Stimulated activated CD4-positive, alpha-beta T cell treated with anti-CD3 and anti-CD28 coated beads, TNF-alpha, amount 100 ng/mL, for 1 hour (primary cell): ENCODE measurements at places on chromosomes 11 and 22.

DNA sequence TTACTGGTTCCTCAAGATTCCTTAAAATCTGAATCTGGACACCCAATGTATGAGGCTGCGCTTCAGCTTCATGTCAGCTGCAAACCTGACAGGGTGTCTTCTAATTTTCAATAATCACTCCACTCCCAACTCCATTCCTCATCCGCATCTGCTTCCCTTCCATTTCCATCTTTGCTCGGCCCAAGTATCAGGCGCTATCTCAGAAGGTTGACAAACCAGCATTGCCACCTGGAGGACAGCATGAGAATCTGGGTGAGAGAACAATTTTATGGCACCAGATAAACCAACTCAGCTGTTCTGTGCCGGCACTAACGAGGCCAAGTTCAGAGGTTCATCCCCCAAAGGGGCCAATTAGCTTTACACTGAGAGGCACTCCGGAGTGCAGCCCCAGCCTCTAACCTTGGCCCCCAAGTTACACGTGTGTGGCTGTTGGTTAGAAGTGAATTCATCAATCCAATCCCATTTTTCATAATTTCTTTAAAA lies 79.1 kb upstream of the LMO2 start:
- DNase-seq: no peak

DNA sequence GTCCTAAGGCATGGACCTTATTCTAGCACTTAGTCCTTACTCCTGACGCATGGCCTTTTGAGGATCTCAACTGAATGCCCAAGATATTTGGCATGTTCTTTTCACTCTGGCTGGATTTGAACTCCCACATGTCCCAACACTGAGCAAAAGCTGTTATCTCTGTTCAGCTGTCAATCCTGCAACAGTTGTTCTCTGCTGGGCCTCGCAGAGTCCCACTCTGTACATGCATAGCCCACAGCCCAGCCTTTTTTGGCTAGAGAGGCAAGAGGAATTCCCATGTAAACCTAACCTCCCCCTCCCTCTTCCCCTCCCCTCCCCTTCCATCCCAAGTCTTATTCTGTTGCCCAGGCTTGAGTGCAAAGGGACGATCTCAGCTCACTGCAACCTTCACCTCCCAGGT lies 21.8 kb upstream of the DRG1 start:
- no peak for DNase-seq

- no peak for DNase-seq
These were observed 86.0 kb downstream of the CCDC81 start for GRCh38 chr11:86460461-86461385.

- no peak for DNase-seq
These were observed 663 bp upstream of the LARGE2 start for GRCh38 chr11:45921561-45922424.

DNA sequence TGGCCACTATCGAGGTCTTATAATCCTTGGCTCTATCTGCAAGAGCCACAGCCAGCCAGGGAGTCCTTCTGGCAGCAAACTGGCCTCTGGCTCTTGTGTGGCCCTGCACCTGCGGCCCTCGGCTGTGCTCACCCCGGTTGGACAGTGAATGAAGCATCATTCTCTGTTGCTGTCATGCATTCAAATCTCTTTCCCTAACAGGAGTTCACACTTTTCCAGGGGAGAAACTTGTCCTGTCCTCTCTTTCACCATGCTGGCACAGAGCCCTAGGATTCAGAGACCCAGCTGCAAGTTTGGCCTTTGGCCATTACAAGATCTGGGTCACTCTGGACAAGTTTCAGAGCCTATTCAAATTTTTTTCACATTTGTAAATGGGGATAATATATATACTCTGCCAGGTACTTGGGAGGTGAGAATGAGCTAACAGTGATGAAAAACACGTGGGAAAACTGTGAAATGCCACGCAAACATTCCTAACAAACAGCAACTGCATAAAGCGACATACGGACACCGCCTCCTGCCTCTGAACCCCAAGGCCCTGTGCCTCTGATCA lies 34.2 kb downstream of the TMEM184B start:
- no peak for DNase-seq

- DNase-seq: no peak
These were observed 122.1 kb upstream of the TTC12 start for GRCh38 chr11:113192121-113192925.

GRCh38 chr11:123238297-123238696 lies 43.2 kb upstream of the CLMP start:
- DNase-seq: no peak

- no peak for DNase-seq
These were observed 10.0 kb downstream of the SDF2L1 start for GRCh38 chr22:21652010-21652546.

- no peak for DNase-seq
These were observed 146.0 kb downstream of the PARVA start for GRCh38 chr11:12523180-12523924.

DNA sequence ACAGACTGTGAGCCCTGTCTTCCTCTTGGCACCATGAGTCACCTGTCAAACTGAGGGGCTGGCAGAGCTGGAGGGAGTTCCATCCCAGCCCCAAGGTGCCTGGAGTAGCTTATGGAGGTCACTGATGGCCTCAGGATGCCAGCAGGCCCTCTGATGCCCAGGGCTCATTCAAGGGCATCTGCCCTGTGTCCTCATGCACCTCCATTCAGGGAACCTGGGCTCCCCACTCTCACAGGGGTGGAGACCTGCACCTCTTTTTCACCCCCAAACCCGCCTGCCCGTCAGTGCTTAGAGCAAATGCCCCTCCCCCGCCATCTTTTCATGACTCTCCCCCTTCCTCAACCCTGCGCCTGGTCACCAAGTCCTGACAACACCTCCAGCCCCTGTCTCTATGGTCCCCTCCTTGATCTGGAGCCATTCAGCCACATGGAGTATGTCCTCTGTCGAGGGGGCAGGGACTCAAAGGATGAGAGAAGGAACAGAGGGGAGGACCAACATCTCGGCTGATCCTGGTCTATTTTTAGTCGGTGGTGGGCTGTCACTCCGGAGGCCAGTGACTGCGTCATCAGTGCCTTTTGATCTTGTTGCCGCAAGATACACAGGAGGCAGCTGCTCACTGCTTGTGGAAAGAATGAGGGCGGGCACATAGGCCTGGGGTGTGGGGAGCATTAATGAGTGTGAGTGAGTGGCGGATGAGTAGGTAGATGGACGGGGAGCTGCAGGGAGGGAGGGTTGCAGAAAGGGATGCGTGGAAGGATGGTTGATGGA lies 72.2 kb downstream of the CDKN1C start:
- DNase-seq: no peak

DNA sequence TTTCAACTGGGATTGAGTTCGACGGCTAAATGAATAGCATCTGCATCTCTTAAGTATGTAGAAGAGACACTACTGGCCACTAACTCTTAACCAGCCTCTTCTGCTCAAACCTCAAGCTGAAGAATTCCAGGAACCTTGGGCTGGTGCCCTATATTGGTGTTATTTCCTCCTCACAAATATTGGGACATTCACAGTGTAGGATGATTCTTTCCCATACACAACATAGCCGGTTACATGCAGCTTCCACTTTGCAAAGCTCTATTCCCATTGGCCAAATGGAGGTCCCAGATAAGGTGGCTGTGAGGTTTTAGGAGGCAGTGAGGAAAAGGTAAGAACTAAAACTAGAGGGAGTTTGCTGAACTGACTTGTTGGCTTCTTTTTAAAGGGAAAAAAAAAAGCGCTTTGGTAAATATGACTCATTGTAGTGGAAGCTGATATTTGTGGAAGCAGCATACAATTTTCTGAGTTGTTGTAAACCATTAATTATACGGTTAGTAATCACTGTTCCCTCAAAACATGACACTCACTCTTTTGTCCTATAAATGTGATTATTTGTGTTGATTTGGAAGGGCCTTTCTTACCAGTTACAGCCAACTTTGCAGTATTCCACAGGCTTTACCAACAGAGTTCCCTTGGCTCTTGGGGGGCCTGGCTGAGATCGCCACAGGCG lies 17.6 kb downstream of the C22orf31 start:
- no peak for DNase-seq

DNA sequence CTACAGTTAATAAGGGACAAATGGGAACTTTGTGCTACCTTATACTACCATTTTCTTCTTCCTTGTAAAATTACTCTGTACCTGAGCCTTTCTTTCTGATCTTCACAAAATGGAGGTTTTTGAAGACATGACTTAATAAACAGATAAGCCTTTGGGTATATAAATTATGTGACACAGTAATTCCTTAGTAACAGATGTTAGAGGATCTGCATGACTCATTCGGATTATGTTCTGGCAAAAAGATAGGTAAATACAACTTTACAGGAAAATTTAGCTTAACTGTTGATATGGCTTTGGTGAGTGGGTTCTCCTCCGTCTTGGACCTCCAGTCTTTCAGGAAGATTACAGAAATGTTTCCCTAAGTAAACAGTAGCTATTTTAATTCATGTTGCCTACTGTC lies 61.8 kb downstream of the BID start:
- DNase-seq: no peak

- no peak for DNase-seq
These were observed 352.4 kb upstream of the FAT3 start for GRCh38 chr11:91872243-91872642.

DNA sequence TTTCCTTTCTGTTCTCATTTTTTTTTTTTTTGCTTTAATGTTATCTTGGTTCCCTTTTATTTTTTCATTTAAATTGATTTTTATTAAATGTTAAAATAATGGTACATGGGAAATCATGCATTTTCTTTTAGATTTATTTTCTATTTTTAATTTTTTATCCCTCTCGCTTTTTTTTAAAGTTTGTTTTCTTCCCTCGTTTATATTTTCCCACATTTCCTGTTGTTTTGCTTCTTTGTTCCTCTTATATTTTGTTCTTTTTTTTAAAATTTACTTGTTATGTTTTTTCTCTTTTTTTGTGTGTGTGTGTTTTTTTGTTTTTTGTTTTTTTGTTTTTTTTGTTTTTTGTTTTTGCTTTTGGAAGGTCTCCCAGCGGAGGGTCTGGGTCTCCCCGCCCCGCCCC lies 34.9 kb upstream of the EIF3D start:
- DNase-seq: no peak

GRCh38 chr11:69210310-69211035 lies 54.7 kb downstream of the SMIM38 start:
- DNase-seq: no peak

DNA sequence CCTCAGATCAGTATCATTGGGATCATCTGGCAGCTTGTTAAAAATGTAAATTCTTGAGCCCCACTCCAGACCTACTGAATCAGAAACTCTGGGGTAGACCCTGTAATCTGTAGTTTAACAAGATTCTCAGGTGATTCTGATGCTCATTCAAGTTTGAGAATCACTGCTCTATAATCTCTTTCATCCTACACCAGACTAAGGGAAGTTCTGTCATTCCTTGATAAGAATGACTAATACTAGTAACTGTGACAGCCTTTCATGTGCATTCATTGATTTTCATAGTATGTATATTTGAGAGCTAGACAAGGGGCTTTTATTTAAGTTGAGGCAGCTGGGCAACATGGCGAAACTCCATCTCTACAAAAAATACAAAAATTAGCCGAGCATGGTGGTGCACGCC lies 30.0 kb downstream of the NAT10 start:
- DNase-seq: no peak

DNA sequence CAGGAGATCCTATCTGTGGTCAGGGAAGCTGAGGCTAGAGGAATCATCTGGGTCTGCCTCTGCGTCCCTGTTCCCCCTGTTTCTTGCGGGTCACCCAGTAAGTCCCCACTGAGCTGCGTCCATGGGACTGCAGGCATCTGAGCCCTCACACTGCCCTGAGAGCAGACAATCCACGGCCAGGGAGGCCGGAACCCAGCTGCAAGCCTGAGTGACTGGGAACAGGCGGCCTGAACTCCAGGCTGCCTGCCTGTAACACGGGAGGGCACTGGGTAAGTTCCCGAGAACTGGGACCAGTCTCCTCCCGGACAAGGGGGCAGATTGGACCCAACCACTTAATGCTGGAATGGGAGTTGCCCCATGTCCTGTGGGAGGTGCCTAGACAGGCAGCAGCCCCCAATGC lies 727.4 kb downstream of the BRD1 start:
- no peak for DNase-seq

- DNase-seq: no peak
These were observed 56.9 kb downstream of the ATG16L2 start for GRCh38 chr11:72871119-72871518.

GRCh38 chr11:35586222-35586621 lies 32.0 kb upstream of the FJX1 start:
- DNase-seq: no peak

DNA sequence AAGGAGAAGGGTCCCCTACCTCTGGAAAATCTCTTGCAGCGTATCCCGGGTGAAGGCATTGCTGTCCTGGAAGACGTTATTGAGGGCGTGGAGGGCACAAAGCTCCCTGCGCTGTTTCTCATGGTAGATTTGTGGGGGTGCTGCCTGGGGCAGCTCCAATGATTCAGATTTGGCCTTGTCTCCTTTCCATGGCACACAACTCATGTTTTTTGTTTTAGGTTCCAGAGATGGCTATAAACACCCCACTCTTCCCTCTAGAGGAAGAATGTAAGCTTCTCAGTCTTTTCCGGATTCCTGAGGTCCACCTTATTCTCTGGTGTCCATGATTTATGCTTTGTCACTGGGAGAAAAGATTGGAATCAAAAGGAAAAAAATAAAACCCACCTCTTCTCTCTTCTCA lies 959 bp downstream of the JOSD1 start:
- no peak for DNase-seq

- peak; percentile 66 for DNase-seq
These were observed 14.6 kb upstream of the MIAT start for GRCh38 chr22:26642465-26643417.

- DNase-seq: no peak
These were observed 802.3 kb downstream of the CNTN5 start for GRCh38 chr11:99822846-99823565.

DNA sequence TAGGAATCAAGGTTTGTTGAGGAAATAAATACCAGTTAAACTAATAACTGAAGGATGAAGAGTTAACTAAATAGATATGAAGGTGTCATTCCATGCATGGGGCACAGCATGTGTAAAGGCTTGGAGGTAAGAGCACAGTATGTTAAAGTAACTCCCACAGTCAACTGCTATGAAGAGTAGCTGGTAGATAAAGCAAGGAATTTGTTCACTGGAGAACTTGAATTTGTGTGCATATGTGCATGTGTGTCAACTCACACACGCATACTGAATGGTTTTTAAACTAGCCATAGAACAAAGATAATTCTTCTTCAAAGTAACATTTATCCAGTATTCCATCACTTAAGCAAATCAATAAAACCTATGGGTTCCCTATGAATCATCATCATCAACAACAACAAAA lies 135.9 kb downstream of the FAM76B start:
- no peak for DNase-seq

GRCh38 chr22:30309951-30310741 lies 16.6 kb downstream of the TBC1D10A start:
- DNase-seq: no peak
